Transverse colon (tissue), 4 donors: ENCODE measurements at places on chromosomes 2 and 18. TPM values are rescaled to one million over a fixed set of nuclear protein-coding genes. Genes with fewer than 3 reads are reported as not detected.

GRCh38 chr2:169860149-169860548 is 32.9 kb downstream of the UBR3 start:
- no peaks in the 10 kb centered on the region for H3K36me3 ChIP-seq
- no peak for DNase-seq
- no peak overlapping the region for H3K27ac ChIP-seq
- H3K27me3 ChIP-seq: no peaks in the 10 kb centered on the region
- no peak overlapping the region for H3K4me3 ChIP-seq

Gene REG3G
- not detected for total RNA-seq

DNA sequence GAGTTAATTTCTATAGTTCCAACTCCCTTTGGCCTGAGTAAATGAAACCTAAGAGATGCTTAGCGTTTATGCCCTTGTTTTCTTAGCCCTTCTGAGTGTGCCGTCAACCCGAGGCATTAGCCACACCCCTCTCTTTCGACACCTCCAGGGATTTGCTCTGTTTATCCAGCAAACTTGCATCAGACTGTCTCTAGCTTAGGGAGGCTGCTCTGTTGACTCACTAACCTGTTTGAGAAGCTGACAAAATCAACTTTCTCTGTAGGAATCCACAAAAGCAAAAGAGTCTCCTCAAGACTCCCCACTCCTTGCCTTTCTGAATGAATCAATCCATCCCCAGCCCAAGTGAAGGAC is 317.6 kb downstream of the TNS1 start:
- no peaks in the 10 kb centered on the region for H3K4me1 ChIP-seq
- H3K27me3 ChIP-seq: no peaks in the 10 kb centered on the region
- H3K27ac ChIP-seq: peak overlapping the region; percentile 67
- peak; percentile 29 for DNase-seq

GRCh38 chr2:96154506-96155380 is 9.5 kb upstream of the DUSP2 start:
- H3K27me3 ChIP-seq: no peaks in the 10 kb centered on the region
- H3K4me1 ChIP-seq: no peaks in the 10 kb centered on the region
- H3K27ac ChIP-seq: no peak overlapping the region
- H3K4me3 ChIP-seq: no peak overlapping the region
- DNase-seq: no peak

Gene VIT
- 2.5 TPM for total RNA-seq

- H3K27ac ChIP-seq: peak overlapping the region; percentile 81
- no peaks in the 10 kb centered on the region for H3K36me3 ChIP-seq
- peaks cover 44% of the 10 kb centered on the region for H3K4me1 ChIP-seq
- DNase-seq: peak; percentile 61
Observed at GRCh38 chr18:9827793-9828505, 57.8 kb upstream of the TXNDC2 start.

GRCh38 chr2:7795778-7796563 is 878.8 kb downstream of the RNF144A start:
- no peaks in the 10 kb centered on the region for H3K27me3 ChIP-seq
- H3K4me1 ChIP-seq: peaks cover 5% of the 10 kb centered on the region
- no peak overlapping the region for H3K4me3 ChIP-seq
